ENCODE measurements at places on chromosomes 1 and 21.
A peak's percentile ranks its signal among the peaks of the same experiment; 100 is the strongest.

GRCh38 chr21:45338311-45339017, 50.8 kb upstream of the POFUT2 start:
- DNase-seq, result no peak

GRCh38 chr1:1599030-1599934, 653 bp downstream of the FNDC10 start:
- peak; percentile 65 for DNase-seq

DNA sequence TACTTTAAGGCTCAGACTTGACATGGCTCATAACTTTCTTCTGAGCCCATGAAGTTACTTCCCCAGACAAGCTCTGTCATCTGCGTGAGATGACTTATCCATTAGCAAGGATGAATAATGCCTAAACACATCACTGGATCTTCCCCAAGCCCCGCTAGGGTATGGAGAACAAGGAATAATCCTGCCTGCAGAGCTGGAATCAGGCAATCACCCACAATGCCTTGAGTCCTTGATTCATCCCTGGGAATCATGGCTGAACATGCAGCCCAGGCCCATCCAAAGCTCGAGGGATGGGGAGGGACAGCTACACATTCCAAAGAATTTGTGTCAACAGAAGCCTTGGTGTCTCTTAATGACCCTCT, 131.7 kb downstream of the PSMG1 start:
- no peak for DNase-seq

DNA sequence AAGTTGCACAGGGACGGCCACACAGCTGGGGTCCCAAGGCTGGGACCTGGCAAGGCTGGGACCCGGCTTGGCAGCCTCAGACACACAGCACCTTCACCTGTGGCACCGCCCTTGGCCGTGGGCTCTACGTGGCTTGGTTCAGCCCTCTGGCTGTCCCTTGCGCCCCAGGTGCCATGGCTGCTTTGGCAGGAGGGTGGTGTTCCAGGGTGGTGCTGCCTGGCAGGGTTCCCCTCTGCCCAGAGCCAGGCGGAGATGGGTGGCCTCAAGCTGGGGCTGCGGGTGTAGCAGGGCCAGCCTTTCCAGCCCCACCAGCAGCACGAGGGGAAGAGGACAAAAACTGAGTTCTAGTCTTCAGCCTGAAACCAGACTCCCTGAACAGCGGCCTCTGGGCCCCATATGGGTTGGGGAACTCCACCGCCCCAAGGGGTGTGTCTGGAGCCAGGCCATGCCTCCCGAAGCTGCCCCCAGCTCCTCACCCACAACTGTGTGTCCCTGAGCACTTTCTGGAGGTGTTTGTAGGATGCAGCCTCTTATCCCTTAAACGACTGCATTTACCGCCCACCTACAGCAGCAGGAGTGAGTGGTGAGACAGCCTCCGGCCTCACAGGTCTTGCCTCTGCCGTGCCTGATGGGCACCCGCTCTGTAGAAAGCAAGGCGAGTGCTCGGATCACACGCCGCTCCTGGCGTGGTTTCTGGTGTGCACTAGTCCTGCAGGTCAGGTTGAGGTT, 92.3 kb downstream of the PDE9A start:
- no peak for DNase-seq

DNA sequence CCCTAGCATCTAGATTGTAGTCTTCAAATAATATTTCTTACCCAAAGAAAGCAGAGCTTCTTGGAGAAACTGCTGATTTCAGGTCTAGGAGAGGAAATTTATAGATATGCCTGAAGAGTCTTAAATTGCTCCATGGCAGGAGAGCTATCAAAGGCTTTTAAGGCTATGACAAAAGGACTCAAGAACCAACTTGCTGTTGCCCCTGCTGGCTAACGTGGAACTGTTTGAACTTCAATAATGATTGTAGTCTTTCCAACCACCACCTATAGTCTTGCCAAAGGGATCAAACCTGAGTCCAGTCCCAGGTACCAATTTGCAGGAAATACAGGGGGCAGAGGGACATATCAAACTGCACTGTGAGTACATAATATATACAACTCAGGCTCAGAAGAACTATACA, 336.2 kb upstream of the ESRRG start:
- no peak for DNase-seq

DNA sequence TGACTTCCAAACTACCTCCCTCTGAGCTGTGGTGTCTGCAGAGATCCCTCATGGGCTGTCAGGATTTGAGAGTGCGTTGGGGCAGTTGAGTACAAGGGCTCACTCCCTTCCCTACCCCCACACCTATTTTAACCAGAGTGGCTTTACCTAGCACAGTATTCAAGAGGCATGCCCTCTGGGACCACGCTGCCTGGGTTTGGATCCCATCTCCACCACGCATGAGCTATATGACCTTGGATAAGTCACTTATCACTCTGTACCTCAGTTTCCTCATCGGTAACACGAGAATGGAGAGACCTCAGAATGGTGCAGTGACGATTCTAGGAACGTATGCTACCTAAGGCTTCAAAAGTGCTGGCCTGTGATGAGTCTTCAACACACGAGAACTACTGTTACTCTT, 147.3 kb upstream of the WNT4 start:
- DNase-seq, result no peak

- DNase-seq, result no peak
Observed at GRCh38 chr1:29896791-29897714, 660.7 kb downstream of the PTPRU start.
